ENCODE measurements at places on chromosomes 11 and 22. TPM values are rescaled to one million over a fixed set of nuclear protein-coding genes. Genes with fewer than 3 reads are reported as not detected.
A peak's percentile ranks its signal among the peaks of the same experiment; 100 is the strongest.

HEPHL1 gene
- polyA plus RNA-seq: not detected

DNA sequence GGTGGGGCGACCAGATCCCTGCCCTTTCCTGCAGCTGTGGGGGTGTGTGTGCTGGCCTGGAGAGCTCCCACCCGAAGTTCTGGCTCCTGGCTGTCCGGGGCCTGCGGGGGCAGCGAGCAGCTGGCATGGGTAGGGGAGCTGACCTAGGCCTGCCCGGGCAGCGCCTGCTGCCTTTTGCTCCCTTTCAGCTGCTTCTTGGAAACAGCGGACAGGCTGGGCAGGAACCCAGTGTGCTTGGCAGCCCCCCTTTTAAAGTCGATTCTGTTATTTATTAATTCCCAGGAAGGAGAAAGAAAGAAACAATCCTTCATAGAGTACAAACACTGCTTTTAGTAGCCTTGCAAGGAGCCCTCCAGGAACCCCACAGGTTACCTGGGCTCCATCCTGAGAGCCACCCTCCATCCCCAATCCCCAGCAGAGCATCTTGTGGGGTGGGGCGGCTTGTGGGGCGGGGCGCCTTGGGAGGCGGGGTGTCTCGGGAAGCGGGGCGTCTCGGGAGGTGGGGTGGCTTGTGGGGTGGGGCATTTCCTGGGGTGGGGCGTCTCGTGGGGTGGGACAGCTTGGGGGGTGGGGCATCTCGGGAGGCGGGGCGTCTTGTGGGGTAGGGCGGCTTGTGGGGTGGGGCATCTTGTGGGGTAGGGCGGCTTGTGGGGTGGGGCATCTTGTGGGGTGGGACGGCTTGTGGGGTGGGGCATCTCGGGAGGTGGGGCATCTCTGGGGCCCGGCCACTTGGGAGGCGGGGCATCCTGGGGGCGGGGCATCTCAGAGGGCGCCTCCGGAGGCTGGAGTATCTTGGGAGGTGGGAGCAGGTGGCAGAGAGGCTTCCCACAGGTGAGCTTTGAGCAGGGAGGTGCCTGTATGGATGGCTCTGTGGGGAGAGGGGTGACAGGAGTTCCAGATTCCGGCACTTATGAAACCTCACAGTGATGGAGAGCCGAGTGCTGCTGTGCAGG, 7.0 kb downstream of the CD81 start:
- no peaks in the 10 kb centered on the region for H3K36me3 ChIP-seq
- H3K4me3 ChIP-seq: no peak overlapping the region
- peaks cover 58% of the 10 kb centered on the region for H3K4me1 ChIP-seq
- peak; percentile 32 for DNase-seq
- H3K27ac ChIP-seq: no peak overlapping the region

DNA sequence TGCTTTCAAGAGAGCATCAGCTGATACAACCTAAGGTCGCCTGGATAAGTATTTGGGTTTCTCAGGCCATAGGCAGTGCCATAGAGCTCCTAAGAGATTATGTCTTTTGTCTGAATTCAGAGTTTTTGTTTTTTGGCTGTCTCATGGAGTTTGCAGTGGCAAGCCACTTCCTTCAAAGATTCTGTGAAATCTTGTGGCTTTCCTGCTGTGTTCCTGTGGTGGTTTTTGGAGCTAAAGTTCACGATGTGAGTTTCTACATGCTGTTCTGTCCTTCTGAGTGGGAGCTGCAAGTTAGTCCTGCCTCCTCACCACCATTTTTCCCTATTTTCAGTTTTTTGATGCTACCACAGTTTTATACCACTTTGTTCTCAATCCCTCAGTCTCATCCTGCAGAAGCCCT, 111.4 kb downstream of the COMMD9 start:
- H3K4me1 ChIP-seq: no peaks in the 10 kb centered on the region
- H3K36me3 ChIP-seq: no peaks in the 10 kb centered on the region
- H3K27me3 ChIP-seq: no peaks in the 10 kb centered on the region
- H3K27ac ChIP-seq: no peak overlapping the region
- no peak for DNase-seq

GRCh38 chr11:130866831-130867230, 49.4 kb downstream of the SNX19 start:
- H3K36me3 ChIP-seq: peaks cover 17% of the 10 kb centered on the region
- peaks cover 4% of the 10 kb centered on the region for H3K4me1 ChIP-seq
- no peak for DNase-seq
- no peak overlapping the region for H3K4me3 ChIP-seq

DNA sequence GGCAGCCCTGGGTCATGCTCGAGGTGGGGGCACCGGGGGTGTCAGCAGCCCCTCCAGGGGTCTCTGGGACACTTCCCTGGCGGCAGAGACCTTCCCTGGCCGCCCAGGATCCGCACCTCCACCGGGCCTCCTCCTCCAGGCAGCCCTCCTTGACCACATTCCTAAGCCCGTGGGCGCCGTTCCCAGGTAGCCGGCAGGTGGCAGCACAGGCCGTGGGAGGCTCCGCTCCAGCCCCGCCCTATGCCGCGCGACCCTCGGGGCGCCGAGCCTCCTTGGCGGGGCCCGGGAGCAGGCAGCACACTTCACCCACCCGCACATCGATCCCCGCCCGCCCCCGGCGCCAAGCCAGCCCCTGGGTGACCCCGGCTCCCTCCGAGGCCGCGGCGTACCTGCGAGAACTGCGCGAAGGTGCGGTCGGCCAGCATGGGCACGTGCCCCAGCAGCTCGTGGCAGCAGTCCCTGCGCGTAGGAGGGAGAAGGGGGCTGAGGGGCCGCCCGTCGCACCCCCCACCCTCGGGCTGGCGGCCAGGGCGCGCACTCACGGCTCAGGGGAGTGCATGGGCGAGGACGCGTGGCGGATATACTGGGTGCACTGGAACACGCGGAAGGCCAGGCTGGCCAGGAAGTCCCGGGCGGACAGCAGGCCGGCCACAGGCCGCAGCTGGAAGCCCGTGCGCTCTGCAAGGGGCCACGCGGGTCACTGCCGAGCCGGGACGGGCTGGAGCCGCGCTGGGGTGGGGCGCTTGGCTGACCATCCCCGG, 5.3 kb upstream of the INS start:
- no peaks in the 10 kb centered on the region for H3K27me3 ChIP-seq
- H3K4me3 ChIP-seq: no peak overlapping the region
- no peaks in the 10 kb centered on the region for H3K36me3 ChIP-seq
- no peaks in the 10 kb centered on the region for H3K4me1 ChIP-seq

- peaks cover 79% of the 10 kb centered on the region for H3K4me1 ChIP-seq
- peak overlapping the region; percentile 93 for H3K4me3 ChIP-seq
- DNase-seq: peak; percentile 85
- H3K36me3 ChIP-seq: peaks cover 22% of the 10 kb centered on the region
- no peaks in the 10 kb centered on the region for H3K27me3 ChIP-seq
- H3K27ac ChIP-seq: peak overlapping the region; percentile 95
Measured at GRCh38 chr22:37242395-37242918, 1.6 kb downstream of the RAC2 start.

POTEH gene
- polyA plus RNA-seq: not detected

- no peak overlapping the region for H3K4me3 ChIP-seq
- H3K36me3 ChIP-seq: no peaks in the 10 kb centered on the region
- no peak overlapping the region for H3K27ac ChIP-seq
- no peak for DNase-seq
Measured at GRCh38 chr11:7536100-7536499, 22.3 kb downstream of the PPFIBP2 start.

DNA sequence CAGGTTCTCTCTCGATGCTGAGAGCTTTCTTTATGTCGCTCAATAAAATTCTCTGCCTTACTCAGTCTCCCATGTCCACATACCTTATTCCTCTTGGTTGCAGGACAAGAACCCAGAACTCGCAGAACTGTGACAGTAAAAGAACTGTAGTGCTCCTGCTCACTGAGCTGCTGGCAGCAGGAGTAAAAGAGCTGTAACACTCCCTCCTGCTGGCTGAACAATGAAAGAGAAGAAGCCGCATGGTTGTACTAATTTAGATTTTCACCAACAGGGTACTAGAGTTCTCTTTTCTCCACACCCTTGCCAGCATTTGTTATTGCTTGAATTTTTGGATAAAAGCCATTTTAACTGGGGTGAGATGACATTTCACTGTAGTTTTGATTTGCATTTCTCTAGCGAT, 433.2 kb downstream of the GUCY1A2 start:
- no peaks in the 10 kb centered on the region for H3K4me1 ChIP-seq
- no peaks in the 10 kb centered on the region for H3K36me3 ChIP-seq
- no peak for DNase-seq
- no peaks in the 10 kb centered on the region for H3K27me3 ChIP-seq
- no peak overlapping the region for H3K4me3 ChIP-seq
- no peak overlapping the region for H3K27ac ChIP-seq

DNA sequence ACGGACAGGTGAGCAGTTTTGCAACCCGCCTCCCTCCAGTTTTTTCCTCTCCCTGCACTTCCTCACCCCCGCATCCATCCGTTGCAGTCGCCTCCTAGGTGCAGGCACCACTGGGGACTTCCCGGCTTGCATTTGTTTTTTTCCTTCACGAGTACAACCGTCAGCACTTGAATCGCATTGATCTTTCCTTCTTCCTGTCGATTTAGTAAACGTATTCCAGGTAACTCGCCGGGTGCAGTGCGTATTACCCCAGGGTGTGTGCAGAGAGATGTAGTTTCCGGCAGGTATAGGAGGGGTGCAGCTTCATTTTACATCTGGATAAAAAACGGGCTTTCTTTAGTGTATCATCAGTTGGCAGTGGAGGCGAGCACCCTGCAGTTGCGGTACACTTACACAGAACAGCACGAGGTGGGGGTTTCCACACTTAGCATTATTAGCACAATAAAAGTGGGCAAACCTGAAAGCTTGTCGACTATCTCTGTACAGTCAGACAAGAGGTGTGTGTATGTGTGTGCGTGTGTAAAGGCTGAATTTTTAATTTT, at the start of gene SORL1-AS1:
Gene SORL1-AS1 (minus strand): TSS at position 359 of the 542 bp plus-strand sequence.
- H3K27me3 ChIP-seq: no peaks in the 10 kb centered on the region
- peaks cover 8% of the 10 kb centered on the region for H3K36me3 ChIP-seq
- peak; percentile 64 for DNase-seq
- H3K4me1 ChIP-seq: peaks cover 81% of the 10 kb centered on the region

HTR3A gene
- not detected for polyA plus RNA-seq

MMP11 gene
- 1.7 TPM for polyA plus RNA-seq

DNA sequence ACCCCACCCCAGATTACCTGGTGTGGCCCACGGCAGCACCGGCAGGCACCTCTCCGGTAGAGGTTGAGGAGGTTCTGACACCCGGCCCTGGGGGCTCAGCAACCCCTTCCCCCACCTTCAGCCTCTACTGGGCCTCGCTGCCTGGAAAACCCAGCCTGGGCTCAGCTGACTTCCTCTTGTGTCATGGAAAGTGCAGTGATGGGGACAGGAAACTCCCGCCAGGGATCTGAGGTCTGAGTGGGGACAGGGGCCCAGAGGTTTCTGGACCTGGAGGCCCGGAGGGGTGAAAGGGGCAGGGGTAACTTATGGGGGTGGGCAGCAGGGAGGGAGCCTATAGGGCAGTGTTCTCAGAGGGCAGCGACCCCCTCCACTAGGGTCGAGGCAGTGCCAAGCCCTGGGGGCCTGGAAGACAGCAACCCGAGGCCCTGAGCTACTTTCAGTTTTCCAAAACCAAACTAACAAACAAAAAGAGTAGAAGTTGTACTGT, 10.0 kb upstream of the CD5 start:
- no peaks in the 10 kb centered on the region for H3K36me3 ChIP-seq
- no peaks in the 10 kb centered on the region for H3K27me3 ChIP-seq
- peak overlapping the region; percentile 79 for H3K27ac ChIP-seq
- DNase-seq: peak; percentile 49

LMO2 gene
- not detected for polyA plus RNA-seq

NXF1 gene
- 58.9 TPM for polyA plus RNA-seq

GRCh38 chr11:112971827-112972226, 10.6 kb downstream of the NCAM1 start:
- no peak overlapping the region for H3K27ac ChIP-seq
- no peaks in the 10 kb centered on the region for H3K4me1 ChIP-seq
- no peaks in the 10 kb centered on the region for H3K36me3 ChIP-seq
- DNase-seq: no peak
- peaks cover 6% of the 10 kb centered on the region for H3K27me3 ChIP-seq

PRSS23 gene
- not detected for polyA plus RNA-seq

- peaks cover 23% of the 10 kb centered on the region for H3K4me1 ChIP-seq
- no peak overlapping the region for H3K27ac ChIP-seq
- no peak overlapping the region for H3K4me3 ChIP-seq
- H3K27me3 ChIP-seq: no peaks in the 10 kb centered on the region
Measured at GRCh38 chr22:36293606-36294292, 40.8 kb downstream of the APOL1 start.

CARD10 gene
- polyA plus RNA-seq: not detected

GRCh38 chr11:61869429-61869707, 22.0 kb downstream of the FADS3 start:
- no peak overlapping the region for H3K4me3 ChIP-seq
- no peak for DNase-seq
- no peak overlapping the region for H3K27ac ChIP-seq
- no peaks in the 10 kb centered on the region for H3K36me3 ChIP-seq
- peaks cover 5% of the 10 kb centered on the region for H3K4me1 ChIP-seq

GPR83 gene
- polyA plus RNA-seq: 0.24 TPM

DNA sequence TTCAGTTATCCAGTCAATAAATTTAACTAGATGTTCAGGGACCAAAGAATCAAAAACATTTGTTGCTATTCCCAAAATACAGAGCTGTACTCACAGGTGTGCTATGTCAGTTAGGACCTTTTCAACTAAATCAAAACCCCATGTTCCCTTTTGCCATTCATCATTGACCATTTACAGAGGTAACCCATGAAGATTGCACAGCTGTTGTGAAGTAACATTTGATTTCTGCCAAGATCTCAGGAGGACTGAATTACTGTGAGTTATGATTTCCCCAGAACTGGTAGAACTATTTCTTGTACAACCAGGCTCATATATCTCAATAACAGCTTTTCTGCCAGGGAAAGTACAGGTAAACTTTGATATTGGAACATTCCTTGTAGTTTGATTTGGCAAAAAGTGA, 131.1 kb upstream of the FIBIN start:
- H3K27me3 ChIP-seq: no peaks in the 10 kb centered on the region
- H3K4me3 ChIP-seq: no peak overlapping the region
- no peaks in the 10 kb centered on the region for H3K36me3 ChIP-seq
- no peak overlapping the region for H3K27ac ChIP-seq
- DNase-seq: no peak

KCNJ11 gene
- polyA plus RNA-seq: not detected

C22orf31 gene
- polyA plus RNA-seq: not detected

DNA sequence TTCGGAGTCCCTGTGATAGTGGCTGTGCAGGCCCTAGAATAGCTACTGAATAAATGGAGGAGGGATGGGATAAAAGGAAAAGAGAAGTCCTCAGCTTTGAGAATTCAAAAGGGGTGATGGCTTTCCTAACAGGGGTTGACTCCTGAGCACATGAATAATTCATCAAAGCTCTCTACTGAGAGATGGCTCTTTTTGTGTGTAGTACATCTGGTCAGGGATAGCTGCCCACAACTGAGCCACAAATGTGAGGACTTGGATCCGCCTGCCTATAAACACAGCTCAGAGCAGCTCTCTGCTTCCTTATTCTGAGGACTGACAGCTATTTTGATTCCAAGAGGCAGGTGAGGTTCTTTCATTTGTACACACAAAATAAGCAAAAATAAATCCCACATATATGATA, 82.3 kb downstream of the USP35 start:
- H3K27me3 ChIP-seq: no peaks in the 10 kb centered on the region
- no peaks in the 10 kb centered on the region for H3K4me1 ChIP-seq
- no peaks in the 10 kb centered on the region for H3K36me3 ChIP-seq
- H3K4me3 ChIP-seq: no peak overlapping the region
- DNase-seq: no peak
- no peak overlapping the region for H3K27ac ChIP-seq

Measured in CD4-positive, CD25-positive, alpha-beta regulatory T cell (primary cell).